Progenitor cell of endocrine pancreas (in vitro differentiated cells): ENCODE measurements at places on chromosomes 1 and 21.

DNA sequence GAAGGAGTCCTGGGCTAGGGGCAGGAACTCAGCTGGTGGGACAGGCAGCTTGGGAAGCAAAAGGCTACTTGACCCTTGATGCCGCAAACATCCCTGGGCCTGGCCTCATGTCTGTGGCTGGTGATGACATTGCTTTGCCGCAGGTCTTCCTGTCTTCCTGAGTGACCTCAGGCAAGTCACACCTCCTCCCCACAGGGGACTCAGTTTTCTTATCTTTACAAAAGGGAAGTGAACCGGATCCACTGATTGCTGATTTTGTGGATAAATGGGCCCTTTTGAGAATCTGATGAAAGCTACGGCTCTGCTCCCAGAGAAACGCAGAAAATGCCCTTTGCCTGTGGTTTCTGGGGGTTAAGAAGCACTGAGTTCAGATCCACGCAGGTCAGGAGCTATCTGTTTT, 20.7 kb downstream of the PLOD1 start:
- no peak for DNase-seq

- DNase-seq = no peak
Observed at GRCh38 chr21:31204801-31205200, 139.3 kb downstream of the TIAM1 start.

DNA sequence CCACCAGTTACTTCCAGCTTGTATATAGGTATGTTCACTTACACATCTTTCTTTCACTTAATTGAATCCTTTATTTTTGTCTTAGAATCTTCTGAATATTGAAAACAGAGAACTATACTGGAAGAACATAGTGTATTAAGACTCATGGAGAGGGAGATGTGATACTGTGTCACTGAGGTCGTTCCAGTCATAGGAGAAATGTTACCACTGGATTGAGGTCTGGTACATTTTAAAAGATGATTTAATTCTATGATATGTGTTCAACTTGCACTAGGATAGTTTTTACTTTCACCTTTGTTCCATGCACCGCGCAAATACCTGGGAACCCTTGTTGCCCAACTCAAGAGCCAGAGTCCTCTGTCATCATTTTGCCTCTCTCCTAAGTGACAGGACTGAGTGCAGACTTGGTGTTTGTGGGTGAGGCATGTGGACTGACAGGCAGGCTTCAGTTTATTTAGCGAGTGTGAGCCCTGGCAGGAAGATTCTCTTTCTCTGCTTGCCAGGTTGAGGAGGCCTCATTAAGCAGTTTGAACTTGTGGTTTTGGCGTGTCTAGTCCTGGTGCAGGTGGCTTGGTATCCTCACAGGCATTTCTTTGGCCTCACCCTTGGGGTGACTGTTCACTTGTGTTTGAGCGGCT, 63.7 kb downstream of the DYRK1A start:
- no peak for DNase-seq

GRCh38 chr21:43981871-43982210, 30.3 kb upstream of the TRAPPC10 start:
- no peak for DNase-seq
